ENCODE measurements at places on chromosomes 1 and 21.

- DNase-seq, result no peak
Observed at GRCh38 chr1:76247261-76247852, 172.8 kb downstream of the ST6GALNAC3 start.

DNA sequence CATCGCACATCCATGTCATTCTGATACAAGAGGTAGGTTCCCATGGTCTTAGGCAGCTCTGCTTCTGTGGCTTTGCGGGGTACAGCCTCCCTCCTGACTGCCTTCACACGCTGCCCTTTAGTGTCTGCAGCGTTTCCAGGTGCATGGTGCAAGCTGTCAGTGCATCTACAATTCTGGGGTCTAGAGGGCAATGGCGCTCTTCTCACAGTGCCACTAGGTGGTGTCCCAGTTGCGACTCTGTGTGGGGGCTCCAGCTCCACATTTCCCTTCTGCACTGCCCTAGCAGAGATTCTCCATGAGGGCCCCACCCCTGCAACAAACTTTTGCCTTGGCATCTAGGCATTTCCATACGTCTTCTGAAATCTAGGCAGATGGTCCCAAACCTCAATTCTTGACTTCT is 138.2 kb upstream of the BRINP3 start:
- no peak for DNase-seq

- DNase-seq, result no peak
Observed at GRCh38 chr1:199762572-199762971, 264.9 kb upstream of the NR5A2 start.

GRCh38 chr1:182586380-182586779 is 2.7 kb downstream of the RNASEL start:
- DNase-seq, result no peak

DNA sequence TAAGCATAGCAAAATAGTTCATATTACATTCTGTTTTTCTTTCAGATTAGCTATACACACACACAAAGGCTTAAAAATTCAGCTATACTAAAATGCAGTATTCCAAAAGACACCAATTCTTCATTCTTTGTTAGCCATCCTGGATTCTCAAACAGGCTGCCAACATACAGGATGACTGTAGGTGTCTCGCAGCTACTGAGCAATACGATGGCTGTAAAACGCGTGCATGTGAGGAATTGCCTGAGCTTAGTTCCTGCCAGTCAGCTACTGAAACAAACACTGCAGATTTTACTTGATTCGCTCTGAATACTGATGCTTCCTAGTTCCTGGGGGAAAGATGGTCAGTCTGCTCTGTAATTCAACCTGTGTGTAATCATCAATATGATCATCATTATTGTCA is 24.7 kb upstream of the HMGN1 start:
- peak; percentile 33 for DNase-seq
